ENCODE measurements at places on chromosomes 4 and X.

- no peak for DNase-seq
- no peak overlapping the region for H3K4me3 ChIP-seq
- peaks cover 8% of the 10 kb centered on the region for H3K4me1 ChIP-seq
- no peak overlapping the region for H3K27ac ChIP-seq
Measured at GRCh38 chr4:1851575-1852410, 4.2 kb downstream of the LETM1 start.

DNA sequence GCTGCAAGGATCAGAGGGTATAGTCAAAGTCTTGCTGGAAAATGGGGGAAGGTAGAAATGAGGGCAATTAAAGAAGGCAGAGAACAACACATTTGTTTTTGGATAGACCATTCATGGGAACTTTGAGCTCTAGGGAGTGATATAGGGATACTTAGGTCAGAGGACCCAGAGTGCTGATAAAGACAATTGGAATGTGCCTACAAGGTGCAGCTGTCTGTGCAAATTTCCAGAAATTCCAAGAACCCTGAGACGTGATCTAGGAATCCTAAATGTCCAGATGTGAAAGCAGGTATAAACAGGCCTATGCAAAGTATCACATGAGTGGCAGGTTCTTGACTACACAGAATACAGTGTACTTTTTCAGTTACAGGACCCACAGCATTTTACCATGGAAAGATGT is 24.2 kb downstream of the FNIP2 start:
- H3K4me1 ChIP-seq, result no peaks in the 10 kb centered on the region
- H3K4me3 ChIP-seq, result no peak overlapping the region
- no peak for DNase-seq
- no peak overlapping the region for H3K27ac ChIP-seq
- H3K27me3 ChIP-seq, result no peaks in the 10 kb centered on the region

DNA sequence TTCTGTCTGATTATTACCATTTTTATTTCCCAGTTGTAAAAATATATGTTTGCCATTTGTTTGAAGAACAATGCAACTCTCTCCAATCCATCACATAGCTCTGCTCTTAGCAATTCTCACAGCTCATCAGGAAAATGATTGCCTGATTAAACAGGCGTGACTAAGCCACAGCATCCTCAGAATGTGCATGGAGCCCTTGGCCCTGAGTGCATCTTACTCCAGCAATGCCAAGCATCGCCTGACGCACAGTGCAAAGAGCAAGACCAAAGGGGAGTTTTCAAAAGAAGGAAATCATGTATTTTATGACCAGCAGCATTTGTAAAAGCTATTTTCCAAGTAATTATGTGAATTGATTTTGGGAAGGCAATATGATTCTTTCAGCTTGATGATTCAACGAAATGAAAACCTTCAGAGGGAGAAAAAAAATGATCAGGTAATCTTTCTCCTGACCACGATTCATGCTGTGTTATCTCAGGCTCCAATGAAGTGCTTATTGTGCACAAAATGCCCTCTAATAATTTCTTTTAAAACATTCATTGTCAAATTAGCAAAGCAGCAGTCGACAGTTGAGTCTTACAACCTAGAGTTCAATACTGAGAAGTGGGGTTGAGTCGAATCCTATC is 138.0 kb upstream of the FAM9B start:
- no peaks in the 10 kb centered on the region for H3K36me3 ChIP-seq
- DNase-seq, result no peak
- H3K4me1 ChIP-seq, result no peaks in the 10 kb centered on the region
- no peaks in the 10 kb centered on the region for H3K27me3 ChIP-seq
- H3K27ac ChIP-seq, result no peak overlapping the region
- H3K4me3 ChIP-seq, result no peak overlapping the region

- H3K27ac ChIP-seq, result no peak overlapping the region
- H3K36me3 ChIP-seq, result no peaks in the 10 kb centered on the region
- no peak for DNase-seq
- no peaks in the 10 kb centered on the region for H3K27me3 ChIP-seq
- H3K4me3 ChIP-seq, result no peak overlapping the region
Measured at GRCh38 chrX:11791090-11791489, 33.1 kb downstream of the MSL3 start.

DNA sequence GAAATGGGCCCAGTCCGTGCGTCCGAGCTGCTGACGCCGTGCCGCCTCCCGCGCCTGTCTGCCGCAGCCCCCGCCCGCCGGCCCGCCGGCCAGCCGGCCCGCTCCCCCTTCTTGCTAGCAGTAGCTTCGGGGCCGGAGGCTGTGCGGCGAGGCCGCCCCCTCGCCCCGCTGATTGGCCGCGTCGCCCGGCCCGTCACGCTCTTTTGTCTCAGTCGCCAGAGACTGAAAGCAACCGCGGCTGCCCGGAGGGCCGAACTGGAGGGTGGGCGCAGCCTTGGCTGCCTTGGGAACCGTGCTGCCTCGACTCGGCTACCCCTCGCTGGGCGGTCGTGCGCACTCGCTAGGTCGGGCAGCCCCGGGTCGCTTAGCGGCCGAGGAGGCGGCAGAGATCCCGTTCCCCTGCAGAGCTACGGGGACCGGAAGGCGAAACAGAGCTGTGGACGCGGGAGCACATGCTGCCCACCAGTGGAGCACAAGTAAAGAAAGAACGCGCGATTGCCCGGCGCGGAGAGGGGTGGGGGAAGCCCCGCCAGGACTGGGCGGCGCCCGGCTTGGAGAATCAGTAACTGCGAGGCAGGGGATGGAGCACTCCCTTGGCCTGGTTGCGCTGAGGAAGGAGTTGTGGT is at the start of gene ZCCHC18:
ZCCHC18 (plus strand) TSS at position 198 of the 626 bp plus-strand sequence. CDS start 1,589 bp downstream, outside the sequence.
- peaks cover 40% of the 10 kb centered on the region for H3K4me1 ChIP-seq
- peak within 1 kb of the TSS; percentile 67 for H3K27ac ChIP-seq
- no peaks in the 10 kb centered on the region for H3K36me3 ChIP-seq
- DNase-seq, result peak; percentile 39
- no peaks in the 10 kb centered on the region for H3K27me3 ChIP-seq
- H3K4me3 ChIP-seq, result peak within 1 kb of the TSS; percentile 62

DNA sequence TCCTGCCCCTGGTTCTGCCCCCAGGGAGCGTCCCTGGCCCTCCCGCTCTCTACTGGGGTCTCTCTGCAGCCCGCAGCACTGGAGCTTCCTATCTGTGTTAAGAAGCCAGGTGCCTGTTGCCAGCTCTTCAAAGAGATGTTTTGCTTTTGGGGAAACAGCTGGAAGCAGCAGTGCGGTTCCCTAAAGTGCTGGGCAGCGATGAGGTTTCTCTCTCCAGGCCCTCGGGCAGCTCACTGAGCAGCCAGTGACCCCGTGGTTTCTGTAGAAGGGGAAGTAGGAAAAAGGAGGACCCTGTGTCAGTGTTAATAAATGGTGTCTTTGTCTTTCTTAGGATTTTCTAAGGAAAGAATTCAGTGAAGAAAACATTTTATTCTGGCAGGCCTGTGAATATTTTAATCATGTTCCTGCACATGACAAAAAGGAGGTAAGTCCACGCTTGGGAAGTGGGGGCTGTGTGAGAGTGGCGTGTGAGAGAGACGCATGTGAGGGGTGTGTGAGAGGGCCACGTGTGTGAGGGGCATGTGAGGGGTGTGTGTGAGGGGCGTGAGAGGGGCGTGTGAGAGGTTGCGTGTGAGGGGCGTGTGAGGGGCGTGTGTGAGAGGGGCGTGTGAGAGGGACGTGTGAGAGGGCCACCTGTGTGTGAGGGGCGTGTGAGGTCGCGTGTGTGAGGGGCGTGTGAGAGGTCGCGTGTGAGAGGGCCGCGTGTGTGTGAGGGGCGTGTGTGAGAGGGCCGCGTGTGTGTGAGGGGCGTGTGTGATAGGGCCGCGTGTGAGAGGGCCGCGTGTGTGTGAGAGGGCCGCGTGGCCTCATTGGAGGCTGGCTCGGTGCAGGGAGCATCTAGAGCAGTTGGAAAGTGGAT is 27.1 kb upstream of the HGFAC start:
- H3K27me3 ChIP-seq, result no peaks in the 10 kb centered on the region
- no peak for DNase-seq
- no peaks in the 10 kb centered on the region for H3K4me1 ChIP-seq
- no peak overlapping the region for H3K27ac ChIP-seq

- no peaks in the 10 kb centered on the region for H3K36me3 ChIP-seq
- no peak overlapping the region for H3K27ac ChIP-seq
- no peak for DNase-seq
- no peak overlapping the region for H3K4me3 ChIP-seq
- no peaks in the 10 kb centered on the region for H3K4me1 ChIP-seq
Measured at GRCh38 chr4:19807505-19807904, 444.2 kb upstream of the SLIT2 start.
